Fibroblast of skin of abdomen (primary cell): ENCODE measurements at places on chromosomes 3 and 15.

DNA sequence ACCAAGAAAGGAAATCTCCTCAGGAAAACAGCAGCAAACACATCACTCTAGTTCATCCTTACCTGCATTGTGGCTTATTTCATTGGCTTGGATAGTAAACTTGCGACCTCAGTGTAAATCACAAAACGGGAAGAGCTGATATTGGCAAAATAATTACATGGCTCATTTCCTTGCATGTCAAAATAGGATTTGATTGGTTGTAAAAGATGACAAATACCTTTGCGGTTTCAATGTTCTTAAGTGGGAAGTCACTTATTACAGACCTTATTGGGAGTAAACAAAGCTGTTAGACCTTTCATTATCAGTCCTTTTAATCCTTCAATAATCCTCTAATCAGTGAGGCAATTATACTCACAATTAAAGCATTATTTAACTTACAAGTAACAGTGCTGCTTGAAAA is 590.6 kb downstream of the MAGI1 start:
- DNase-seq: no peak

DNA sequence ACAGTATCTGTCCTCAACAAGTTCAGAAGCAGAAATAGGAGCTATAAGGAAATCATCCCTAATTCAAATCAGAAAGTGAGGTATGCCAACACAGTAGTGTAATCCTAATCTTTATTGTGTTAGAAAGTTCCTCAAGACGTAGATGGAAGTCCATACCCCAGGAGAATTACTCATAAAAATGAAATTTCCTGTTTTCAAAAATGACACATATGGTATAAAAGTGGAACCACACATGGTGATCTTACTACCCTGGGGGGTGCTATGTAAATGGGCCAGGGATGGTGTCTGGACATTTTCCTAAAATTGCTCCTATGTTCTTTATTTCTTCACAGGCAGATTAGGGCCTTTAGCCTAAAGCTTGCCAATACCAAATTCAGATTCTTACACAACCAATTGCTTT is 204.1 kb downstream of the ARRDC4 start:
- DNase-seq: peak; percentile 45

DNA sequence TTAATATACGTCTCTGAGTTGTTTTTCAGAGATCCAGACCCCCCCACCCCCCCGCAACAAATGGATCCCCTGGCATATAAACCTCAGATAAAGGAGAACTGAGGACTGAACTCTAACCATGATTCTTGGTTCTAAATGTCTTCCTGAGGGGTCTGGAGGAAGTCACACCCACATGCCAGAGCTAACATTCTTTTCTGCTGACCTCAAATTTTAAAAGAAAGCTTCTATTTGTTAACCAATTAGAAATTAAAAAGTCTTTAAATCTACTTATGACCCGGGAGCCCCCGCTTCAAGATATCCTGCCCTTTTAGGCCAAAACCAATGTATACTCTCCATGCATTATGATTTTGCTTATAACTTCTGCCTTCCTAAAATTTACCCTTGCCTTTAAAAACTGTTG is 188.3 kb downstream of the ECT2 start:
- peak; percentile 10 for DNase-seq

GRCh38 chr3:61378311-61378710 is 127.1 kb upstream of the FHIT start:
- no peak for DNase-seq

GRCh38 chr3:100310355-100310965 is 24.1 kb upstream of the NIT2 start:
- DNase-seq: no peak

DNA sequence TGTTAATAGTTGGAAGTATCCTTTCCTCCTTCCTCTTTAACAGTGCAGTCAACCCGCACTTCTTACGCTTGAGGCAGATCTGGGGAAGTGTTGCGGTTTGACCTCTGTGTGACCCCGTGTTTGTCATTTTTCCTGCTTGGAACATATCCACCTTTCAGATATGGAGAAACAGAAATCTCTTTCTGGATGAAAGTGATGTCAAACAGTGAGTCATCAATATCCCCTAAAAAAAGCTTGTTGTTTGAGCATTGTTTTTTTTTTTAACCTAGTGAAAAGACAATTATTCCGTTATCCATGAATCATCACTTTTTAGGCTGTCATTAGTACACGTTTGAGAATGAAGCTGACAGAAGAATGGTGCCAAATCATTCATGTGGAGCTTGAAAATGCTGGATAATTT is 293.7 kb downstream of the ARPP21 start:
- DNase-seq: peak; percentile 79

DNA sequence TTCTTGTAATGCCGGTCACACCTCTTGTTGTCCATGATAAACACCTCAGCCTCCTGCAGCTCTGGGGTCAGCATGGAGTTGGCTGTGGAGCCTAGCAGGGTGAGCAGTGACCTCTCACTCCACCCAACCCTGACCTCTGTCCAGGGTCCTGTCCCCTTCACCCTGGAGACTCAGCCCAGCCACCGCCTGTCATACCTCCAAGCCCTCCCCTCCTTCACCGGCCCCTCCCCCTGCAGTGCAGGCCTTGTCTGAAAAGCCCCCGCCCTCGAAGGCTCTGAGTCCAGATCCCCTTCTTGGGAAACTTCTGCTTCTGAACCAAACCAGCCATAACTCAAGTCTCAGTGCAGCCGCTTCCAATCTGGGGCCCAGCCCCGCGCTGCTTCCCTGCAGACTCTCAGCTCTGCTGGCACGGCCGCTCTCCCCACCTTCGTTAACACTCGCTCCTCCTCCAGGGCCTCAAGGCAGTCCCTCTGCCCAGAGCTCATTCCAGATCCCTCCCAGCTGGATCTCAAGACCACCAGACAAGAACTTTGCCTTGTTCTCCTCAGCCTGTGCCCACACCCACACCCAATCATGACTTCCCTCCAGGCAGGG is 25.4 kb upstream of the PRSS50 start:
- DNase-seq: no peak

GRCh38 chr3:197317250-197317963 is 19.0 kb upstream of the DLG1 start:
- peak; percentile 88 for DNase-seq

DNA sequence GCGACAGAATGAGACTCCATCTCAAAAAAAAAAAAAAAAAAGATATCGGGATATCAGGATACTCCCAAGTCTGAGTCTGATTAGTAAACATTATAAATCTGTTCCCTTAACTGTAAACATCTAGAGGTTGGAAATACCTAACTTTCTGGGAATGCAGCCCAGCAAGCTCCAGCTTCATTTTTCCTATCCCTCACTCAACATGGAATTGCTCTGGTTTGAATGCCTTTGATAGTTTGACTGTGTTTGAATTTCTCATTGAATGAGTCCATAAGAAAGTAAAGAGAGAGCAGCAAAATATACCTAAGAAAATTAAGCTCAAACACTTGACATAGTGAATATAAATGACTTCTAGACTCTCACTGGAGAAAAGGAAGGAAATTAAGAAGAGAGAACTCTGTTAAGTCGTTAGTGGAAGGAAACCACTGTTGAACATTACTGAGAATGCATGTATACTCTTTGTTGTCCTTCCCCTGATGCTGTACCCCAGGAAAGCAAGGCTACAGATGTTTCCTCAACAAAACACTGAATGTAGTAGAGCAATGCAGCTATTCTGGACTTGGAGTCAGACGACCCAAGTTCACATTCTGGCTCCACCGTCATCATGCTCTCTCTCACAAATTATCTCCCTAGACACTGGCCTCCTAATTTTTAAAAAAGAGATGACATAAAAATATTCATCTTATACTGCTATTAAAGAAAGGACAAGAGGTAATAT is 62.4 kb downstream of the CD200 start:
- DNase-seq: peak; percentile 56

DNA sequence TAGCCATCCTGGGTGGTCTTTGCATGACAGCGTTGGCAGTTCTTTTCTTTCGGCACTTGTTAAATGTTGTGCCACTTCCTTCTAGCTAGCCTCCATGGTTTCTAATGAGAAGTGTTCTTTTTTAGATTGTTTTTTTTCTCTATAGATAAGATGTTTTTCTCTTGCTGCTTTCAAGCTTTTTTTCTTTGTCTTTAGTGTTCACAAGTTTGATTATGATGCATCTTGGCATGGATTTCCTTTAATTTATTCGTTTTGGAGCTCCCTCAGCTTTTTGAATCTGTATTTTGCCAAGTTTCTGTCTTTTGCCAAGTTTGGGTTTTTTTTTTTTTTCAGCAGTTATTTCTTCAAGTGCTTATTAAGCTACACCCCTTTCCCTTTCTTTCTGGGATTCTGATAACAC is 53.1 kb downstream of the TM2D3 start:
- DNase-seq: no peak

- DNase-seq: peak; percentile 95
Measured at GRCh38 chr3:102006812-102007485, 157.6 kb downstream of the NFKBIZ start.

- peak; percentile 63 for DNase-seq
Measured at GRCh38 chr3:157238457-157238856, 78.5 kb upstream of the CCNL1 start.

DNA sequence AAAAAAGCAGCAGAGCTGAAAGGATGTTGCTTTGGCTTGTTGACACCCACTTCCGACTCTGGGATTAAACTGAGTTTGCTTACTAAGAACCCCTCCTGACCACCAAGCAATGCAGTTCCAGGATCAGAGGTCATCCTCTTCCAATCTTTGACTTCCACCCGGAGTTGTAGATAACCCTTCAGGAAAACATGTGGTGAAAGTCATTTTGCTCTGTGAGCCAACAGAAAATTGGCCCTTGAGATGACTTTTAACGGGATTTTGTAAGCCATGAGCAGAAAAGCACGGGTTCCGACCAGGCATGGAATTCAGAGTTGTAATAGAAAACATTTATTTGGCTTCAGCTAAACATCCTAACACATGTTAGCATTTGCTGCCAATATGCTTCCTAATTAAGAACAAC is 171.6 kb upstream of the NR2F2 start:
- no peak for DNase-seq

GRCh38 chr15:77907824-77908751 is 169.4 kb downstream of the TBC1D2B start:
- peak; percentile 23 for DNase-seq

DNA sequence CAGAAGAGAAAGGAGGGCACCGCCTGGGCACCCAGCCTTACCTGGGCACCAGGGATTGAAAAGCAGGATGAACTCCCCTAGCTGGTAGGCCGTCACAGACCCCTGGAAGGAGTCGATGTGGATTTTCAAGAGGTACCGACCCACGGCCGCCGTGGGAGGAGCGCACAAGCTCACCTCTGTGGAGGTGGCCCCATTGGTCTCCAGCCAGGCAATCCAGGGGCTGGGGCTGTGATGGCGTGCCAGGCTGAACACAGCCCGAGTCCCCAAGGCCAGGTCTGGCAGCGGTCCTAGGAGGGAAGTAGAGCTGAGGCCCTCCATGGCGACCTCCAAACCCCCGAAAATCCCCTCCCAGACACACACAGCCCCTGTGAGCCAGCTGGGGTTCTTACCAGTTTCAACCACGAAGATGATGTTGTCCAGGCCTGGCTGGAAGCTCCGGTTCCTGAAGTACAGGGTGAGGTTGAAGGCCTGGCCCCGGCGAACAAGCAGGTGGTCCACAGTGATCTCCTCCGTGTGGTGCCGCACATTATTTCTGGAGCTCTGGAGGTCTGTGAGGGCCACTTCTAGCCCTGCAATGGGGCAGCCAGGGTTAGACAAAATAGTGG is 6.6 kb downstream of the TGM5 start:
- DNase-seq: no peak

DNA sequence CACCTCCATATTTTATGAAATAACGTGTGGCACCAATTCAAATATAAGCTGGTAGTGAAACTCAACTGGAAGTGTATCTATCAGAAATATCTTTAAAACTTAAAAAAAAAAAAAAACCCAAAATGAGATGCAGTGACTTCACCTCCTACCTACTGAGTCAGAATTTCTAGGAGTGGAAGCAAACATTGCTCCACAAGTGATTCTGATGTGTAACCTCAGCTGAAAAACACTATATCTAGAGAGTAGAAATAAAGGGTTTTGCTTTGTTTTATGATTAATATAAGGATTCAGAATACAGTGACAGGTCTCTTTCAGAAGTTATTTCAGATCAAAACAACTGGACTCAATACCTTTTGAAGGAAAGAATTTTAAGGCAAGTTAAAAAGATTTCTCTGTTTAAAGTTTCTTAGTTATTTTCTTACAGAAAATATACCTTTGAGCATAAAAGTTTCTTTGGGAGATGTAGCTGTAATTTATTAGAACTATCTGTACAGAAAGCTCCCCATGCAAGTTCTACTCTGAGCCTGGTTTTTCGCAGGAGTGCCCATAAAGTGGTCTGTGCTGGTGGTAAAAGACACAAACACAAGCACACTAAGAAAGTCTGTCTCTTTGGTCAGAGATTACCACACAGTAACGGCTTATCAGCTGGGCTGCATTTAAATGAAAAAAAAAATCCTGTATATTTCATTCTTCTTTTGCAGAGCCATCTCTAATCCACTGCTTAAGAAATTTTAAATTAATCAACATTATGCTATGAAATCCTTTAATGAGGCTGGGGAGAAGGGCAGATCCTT is 59.9 kb upstream of the PPIB start:
- no peak for DNase-seq
